Kidney glomerular epithelial cell (primary cell): ENCODE measurements at places on chromosomes 6 and 20.

- peak; percentile 45 for DNase-seq
Measured at GRCh38 chr6:168239044-168239773, 80.4 kb downstream of the DACT2 start.

GRCh38 chr6:131040866-131041265, 22.2 kb downstream of the EPB41L2 start:
- DNase-seq, result no peak

GRCh38 chr6:42774201-42774600, 7.7 kb upstream of the BICRAL start:
- no peak for DNase-seq

- DNase-seq, result no peak
Measured at GRCh38 chr20:52959125-52959524, 13.0 kb upstream of the TSHZ2 start.

GRCh38 chr20:59124296-59125029, 39.2 kb upstream of the ZNF831 start:
- no peak for DNase-seq

GRCh38 chr6:16674801-16675392, 86.4 kb downstream of the ATXN1 start:
- peak; percentile 16 for DNase-seq

GRCh38 chr6:15956205-15957106, 172.4 kb upstream of the MYLIP start:
- DNase-seq, result peak; percentile 5

- no peak for DNase-seq
Measured at GRCh38 chr6:87667032-87667431, 35.0 kb downstream of the AKIRIN2 start.

DNA sequence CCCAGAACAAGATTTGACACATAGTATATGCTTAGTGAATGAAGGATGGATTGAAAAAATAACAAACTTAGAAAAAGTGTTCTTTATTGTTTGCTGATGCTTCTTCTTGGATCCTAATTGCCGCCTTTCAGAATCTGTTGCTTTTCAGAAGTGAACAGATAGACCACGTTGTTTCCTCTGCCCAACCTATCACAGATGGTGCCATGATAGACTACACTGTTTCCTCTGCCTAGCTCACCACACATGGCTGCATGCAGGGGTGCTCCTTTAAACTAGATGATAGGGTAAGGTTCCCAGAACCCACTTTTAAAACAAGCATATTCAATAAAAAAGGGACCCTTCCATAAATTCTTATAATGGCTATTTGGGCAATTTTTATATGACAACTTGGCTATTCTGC, 4.6 kb upstream of the RGS17 start:
- no peak for DNase-seq

- DNase-seq, result no peak
Measured at GRCh38 chr20:45405571-45406259, 2.4 kb upstream of the DBNDD2 start.

- DNase-seq, result no peak
Measured at GRCh38 chr6:155165029-155165710, 98.6 kb upstream of the CLDN20 start.

DNA sequence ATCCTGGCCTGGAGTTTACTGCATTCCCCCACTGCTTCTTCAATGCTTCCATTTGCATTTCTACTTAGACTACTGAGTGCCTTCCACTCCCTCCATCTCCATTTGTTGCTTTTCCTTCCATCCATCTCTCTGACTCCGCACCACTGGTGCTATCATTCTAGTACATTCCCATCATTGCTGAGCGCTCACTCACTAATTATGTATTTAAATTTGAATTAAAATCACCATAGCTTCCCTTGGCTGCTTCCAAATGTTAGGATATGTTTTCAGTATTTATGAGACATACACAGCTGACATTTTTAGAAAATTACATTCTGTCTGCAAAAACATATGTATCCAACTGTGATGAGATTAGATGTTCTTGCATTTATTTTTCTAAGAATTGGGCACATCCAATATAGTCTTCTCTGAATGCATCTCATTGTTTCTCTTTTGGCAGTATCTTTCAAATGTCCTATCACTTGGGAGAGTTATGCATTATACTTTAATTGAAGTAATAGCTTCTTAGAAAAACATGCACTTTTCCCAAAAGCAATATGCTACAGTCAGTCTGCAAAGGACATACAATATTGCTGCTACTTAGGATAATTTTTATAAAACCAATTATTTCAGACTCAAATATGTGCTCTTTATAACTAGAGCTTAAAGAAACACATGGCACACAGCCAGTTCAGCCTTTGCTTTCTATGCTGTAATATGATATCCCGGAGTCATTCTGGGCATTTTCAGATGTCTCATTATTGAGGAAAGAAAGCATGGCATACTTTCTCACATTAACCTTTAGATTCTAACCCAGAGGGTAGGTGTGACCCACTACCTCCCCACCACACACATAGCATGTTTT, 12.1 kb upstream of the COL21A1 start:
- DNase-seq, result no peak

- DNase-seq, result no peak
Measured at GRCh38 chr20:18773566-18773965, 40.0 kb upstream of the SCP2D1 start.

DNA sequence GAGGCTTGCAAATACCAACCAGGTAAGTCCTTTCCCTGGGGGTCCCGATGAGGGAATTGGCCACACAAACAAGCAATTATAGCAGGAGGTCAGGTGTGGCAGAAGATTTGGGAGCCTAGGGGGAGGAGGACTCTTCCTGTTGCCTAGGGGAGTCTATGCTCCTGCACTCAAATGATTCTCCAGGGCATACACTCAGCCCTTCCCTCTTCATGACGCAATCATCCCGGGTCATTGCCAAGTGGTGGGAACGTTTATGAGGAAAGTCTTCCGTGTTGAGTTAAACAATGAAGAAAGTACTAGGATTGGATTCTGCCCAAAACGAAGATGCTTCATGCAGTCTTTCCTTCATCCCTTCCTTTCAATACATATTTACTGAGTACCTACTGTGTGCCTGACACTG, 186.5 kb upstream of the TSHZ2 start:
- DNase-seq, result no peak
